HuH-7.5 (cell line): ENCODE measurements at places on chromosomes 3 and 15.
A peak's percentile ranks its signal among the peaks of the same experiment; 100 is the strongest.

DNA sequence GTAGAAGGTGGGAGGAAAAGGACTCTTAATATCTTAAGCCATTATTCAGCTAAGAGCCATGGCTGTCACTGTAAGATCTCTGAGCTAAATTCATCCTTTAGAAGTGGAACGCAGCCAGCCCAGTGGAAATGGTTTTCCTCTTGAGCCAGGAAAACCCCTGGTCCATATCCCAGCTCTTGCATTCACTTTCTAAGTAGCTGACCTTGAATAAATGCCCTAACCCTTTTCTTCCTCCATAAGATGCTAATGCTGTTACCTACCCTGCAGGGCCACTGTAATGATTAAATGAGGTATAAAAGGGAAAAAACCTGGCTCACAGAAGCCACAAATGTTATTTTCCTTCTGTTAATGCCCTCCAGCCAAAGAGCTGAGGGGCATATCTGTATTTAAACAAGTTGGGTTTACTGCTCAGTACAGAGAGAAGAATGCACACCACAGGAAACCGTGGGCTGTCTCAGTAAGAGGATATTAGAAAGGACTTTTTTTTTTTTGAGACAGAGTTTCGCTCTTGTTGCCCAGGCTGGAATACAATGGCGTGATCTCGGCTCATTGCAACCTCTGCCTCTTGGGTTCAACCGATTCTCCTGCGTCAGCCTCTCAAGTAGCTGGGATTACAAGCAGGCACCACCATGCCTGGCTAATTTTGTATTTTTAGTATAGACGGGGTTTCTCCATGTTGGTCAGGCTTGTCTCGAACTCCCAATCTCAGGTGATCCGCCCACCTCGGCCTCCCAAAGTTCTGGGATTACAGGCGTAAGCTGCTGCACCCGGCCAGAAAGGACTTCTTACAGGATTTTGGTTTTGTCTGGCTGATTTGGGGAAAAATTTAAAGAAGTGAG, 6.8 kb downstream of the UBL7 start:
- DNase-seq, result no peak

- no peak for DNase-seq
Observed at GRCh38 chr3:4749567-4750002, 229.7 kb upstream of the BHLHE40 start.

DNA sequence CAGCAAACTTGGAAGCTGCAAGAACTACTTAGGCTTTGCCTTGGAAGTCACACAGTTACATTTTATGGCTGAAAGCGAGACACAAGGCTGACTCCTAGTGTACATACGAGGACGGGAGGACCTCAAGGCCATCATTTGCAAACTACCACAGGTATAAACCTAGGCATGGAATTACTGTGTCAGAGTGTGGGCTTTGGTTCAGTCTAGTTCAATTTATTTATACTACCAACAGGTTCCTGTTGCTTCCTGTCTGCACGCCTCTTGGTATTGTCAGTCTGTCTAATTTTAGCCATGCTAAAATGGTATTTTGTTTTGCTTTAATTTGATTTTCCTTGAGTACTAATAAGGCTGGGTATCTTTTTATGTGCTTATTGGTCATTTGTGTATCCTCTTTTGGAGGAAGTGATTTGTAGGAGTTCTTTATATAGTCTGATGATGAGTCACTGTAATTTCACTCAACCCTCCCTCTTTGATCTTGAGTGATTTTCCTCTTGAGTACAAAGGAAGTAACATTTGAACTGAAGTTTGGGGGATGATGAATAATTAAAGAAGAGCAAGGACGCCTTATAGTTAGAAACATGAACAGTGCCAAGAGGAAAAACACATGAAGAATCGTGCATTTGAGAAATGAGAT, 8.2 kb downstream of the ANKRD34C start:
- DNase-seq, result no peak

- DNase-seq, result no peak
Observed at GRCh38 chr15:41424809-41425208, 7.9 kb downstream of the RTF1 start.

DNA sequence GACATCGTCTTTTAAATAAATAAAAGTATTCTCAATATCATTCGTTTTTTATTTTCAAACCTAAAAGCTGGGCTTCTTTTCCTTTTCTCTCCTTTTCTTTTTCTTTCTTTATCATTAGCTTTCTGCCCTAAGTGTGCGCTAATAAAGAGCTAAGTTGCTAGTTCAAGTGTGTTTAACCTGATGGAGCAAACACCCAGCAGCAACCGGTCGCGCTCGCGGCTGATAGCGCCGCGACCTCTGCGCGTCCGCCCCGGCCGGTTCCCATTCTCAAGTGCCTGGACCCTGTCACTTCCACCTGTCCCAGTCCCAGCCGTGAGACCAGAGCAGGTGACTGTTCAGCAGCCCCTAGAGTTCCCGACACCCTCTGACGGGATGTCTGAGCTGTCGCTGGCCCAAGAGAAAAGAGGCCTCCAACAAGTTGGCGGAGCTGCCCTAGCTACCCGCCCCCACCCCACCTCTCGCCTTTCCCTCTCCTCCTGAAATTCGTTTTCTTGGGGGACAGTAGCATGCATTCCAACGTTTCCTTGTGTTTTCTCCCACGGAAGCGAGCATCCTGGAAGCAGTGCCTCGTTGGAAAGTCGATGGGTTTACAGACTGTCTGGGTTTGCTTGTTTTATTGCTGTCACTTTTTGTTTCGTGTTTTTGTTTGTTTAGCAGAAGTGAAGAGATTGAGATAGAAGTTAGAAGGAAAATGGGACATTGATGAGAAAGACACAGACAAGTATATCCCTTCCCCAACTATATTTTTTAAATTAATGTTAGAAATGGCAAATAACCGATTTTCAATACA, 3.1 kb upstream of the MECOM start:
- no peak for DNase-seq

DNA sequence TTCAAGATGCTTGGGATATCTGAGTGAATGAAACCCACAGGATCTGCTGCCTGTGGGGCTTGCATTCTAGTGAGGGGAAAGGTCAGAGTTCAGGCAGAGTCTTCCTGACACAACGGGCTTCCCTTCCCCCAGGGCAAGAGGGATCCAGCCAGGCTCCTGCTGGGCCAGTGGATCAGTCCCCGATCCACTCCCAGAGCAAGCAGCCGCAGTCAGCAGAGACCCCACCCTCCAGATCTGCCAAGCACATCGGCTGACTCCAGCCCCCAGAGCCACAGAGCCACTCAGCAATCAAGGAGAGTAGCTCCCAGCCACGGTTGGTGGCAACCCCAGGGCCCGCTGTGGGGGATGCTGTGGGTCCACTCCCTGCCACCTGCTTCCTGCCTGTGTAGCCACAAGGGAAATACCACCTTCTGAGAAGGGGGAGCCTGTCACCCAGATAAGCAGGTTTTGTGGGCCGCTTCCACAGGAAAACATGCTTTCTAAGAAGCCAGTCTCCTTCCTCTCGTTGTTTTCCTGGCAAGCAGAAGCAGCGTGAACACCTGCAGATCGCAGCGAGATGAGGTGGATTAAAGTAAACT, 44.9 kb downstream of the CPN2 start:
- no peak for DNase-seq

GRCh38 chr15:71748293-71748718, 62.0 kb upstream of the NR2E3 start:
- DNase-seq, result no peak

DNA sequence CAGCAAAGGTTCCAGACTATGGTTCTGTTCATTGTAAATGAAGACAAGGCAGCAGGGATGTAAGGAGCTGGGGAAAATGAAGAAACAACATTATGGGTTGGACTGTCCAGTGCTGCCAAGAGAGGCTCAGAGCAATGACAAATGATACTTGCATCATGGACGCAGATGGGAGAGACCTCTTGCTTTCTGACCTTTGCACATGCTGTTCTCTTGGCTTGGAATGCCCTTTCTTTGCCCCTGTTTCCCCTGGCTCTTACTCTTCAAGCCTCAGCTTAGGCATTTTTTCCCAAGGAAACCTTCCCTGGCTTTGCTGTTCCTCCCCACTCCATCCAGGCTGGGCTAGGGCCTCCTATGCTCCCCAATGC, 59.9 kb upstream of the RAD18 start:
- no peak for DNase-seq

- DNase-seq, result no peak
Observed at GRCh38 chr3:141073580-141073979, 22.4 kb downstream of the SPSB4 start.

DNA sequence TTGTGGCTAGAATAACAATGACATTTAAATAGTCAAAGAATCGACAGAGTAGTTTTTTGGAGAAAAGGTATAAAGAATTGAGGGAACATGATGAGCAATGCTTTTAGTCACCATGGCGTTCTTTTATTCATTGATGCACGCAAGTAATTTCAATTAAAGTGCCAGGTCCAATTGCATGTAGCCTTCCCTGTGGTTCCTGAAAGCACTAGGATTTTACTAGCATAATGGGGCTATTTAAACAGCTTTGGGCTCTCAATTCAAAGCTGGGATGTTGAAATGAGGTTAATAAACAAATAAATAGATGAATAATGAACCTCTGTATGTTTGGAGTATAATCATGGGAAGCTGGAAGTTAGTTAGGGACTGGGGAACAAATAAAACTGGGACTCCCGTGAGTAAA, 121.2 kb upstream of the GAP43 start:
- DNase-seq, result no peak

GRCh38 chr3:104810896-104811295, 555.8 kb upstream of the ALCAM start:
- DNase-seq, result no peak

DNA sequence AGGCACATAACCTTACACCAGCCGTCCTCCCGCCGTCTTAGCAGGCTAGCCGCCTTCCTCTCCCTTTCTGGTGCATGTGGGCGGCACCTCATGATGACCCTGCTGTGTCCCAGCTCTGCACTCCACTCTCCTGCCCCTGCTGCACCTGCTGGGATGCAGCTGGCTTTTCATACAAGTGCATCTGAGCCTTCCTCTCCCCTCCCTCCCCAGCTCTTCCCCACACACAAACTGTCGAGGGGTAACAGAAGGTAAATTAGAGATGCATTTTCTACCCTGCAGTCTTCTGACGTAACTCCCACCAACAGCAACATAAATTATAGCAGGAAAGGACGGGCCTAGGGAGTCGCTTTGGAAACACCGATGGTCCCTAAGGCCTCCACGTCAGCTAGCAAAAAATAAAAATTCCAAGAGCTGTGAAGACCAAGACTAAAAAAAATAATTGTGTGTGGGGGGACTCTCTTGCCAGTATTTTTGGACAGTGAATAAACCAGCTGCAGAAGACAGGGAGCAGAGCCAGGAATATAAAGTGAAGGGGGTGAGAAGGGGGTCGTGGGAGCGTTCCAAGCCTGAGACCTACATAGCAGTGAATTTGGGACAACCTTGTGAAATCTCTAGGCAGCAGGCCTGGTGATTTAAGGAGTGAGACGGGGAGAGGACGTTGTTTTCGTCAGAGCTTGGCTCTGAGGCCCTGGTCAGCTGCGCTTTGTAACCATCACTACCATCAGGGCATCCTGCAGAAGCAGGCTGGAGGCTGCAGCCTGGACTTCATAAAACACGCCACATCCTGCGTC, 216.2 kb downstream of the ADAMTS17 start:
- no peak for DNase-seq

- DNase-seq, result peak; percentile 25
Observed at GRCh38 chr3:160038862-160039562, 50.4 kb downstream of the IL12A start.

- DNase-seq, result no peak
Observed at GRCh38 chr3:45059132-45059531, 33.0 kb downstream of the CLEC3B start.

DNA sequence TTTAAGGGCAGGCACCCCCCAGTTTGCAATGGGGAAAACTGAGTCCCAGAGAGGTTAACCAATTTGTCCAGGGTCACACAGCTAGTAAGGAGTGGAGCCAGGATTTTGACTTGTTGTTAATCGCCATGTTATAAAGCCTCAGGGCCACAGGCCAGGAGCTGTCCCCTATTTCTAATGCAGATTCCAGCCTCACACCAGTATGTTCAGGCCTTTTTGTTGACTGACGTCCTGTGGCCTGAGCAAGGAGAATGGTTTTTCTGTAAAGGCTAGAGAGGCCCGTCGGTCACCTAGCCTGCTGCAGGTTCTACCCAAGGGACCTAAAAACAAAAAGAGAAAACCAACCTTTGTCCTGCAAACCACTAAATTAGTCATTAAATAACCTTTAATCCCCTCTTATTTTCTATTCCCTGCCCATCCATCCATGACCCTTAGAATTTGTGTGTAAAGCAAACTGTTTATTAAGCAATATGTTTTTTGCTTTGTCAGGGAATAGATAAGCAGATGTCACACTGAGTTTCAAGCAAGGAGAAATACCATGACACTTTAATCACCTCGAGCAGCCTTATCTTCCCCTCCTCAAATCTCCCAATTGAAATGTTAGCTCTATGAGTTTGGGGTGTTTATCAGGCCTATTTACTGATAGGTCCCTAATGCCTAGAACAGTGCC, 14.1 kb downstream of the ACOX2 start:
- DNase-seq, result no peak

GRCh38 chr15:82764117-82764490, 41.8 kb downstream of the FSD2 start:
- no peak for DNase-seq

GRCh38 chr3:99031778-99032177, 130.3 kb upstream of the DCBLD2 start:
- no peak for DNase-seq

DNA sequence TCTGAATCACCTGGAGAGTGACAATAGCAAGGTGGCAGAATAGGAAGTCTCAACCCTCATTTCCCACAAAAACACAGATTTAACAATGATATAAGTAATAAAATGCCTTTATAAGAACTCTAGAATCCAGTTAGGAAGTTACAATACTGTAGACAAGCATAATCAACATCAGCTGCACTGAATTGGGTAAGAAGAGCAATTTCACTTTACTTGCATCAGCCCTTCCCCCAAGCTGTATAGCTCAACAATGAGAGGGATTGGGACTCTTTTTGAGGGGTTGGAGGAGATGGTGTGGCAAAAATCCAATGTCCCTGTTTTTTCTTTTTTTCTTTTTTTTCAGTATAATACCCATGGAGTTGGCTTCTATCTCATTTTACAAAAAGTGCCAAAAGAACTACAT, 63.1 kb downstream of the SERP1 start:
- no peak for DNase-seq

- DNase-seq, result no peak
Observed at GRCh38 chr3:78495301-78495700, 1272.5 kb downstream of the ROBO1 start.

DNA sequence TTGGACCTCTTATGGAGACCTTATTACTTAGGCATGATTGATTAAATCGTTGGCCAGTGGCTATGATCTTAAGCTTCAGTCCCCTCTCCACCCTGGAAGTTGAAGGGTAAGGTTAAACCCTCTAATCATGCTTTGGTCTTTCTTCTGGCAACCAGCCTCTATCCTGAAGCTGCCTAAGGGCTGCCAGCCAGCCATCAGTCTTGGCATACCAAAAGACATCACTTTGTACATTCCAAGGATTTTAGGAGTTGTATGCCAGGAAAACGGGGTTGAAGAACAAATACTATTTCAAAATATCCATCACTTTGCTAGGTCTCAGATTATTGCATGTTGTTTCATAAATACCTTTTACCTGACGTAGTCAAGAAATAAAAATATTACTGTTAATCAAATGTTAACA, 28.9 kb downstream of the UBE2E2 start:
- DNase-seq, result no peak

- DNase-seq, result no peak
Observed at GRCh38 chr3:189123595-189124387, 48.0 kb upstream of the TPRG1 start.

- no peak for DNase-seq
Observed at GRCh38 chr15:70509731-70510143, 253.6 kb downstream of the UACA start.

GRCh38 chr15:49908236-49908932, 210.6 kb downstream of the ATP8B4 start:
- DNase-seq, result no peak

- no peak for DNase-seq
Observed at GRCh38 chr3:127207727-127208482, 15.0 kb downstream of the PRR23E start.
